ENCODE measurements at places on chromosomes 4 and X.

- no peak for DNase-seq
These were observed 18.1 kb upstream of the FAM241A start for GRCh38 chr4:112127048-112127637.

GRCh38 chr4:155119006-155119405 lies 89.4 kb upstream of the NPY2R start:
- no peak for DNase-seq

DNA sequence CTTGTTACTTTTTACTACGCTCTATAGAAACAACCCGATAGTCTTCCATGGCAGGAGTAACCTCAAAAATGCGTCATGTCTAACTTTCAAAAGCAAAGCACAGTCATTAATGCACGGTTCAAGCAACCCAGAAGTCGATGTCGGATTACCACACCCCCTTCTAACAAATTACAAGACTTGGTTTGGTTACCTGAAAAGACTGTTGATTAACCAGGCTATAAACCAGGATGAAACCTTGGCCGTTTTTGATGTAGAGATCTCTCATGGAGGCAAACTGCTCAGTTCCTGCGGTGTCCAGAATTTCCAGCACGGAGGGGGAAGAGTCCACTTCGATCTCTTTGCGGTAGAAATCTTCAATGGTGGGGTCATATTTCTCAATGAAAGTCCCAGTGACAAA lies 2.4 kb downstream of the RAP2C start:
- peak; percentile 47 for DNase-seq

DNA sequence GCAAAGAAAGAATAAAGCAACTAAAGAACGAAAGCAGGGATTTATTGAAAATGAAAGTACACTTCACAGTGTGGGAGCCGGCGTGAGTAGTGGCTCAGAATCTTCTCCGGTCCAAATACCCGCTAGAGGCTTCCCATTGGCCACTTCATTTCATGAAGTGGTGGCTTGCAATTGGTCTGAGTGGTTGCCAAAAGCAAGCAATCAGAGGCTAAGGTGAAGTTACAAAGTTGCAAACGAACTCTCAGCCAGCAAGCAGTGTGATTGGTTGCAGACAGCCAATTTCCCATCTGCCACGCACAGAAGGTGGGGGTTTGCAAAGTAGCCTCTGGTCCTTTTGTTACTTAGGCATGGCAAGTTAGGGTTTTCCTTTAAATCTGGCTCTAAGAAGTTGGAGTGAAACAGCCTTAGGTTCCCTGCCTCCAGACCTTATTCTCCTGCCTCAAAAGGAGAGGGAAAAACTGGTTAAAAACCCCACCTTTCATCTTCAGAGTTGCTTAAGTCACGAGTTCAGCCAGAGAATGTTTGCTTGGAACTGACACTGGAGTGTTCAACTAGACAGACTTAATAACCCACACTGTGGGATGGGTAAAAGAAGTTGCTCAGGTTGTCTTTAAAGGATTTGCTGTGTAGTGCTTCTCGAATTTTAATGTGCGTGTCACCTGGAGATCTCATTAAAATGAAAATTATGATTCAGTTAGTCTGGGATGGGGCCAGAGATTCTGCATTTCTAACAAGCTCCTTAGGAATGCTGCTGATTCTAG lies 6.9 kb upstream of the CLOCK start:
- no peak for DNase-seq

Data from NCI-H1105 (cell line).